ENCODE measurements at places on chromosomes 3 and 15. TPM values are rescaled to one million over a fixed set of nuclear protein-coding genes. Genes with fewer than 3 reads are reported as not detected.

Gene B3GNT5
- not detected for total RNA-seq

Gene MGLL
- total RNA-seq: not detected

Gene HEG1
- 3.8 TPM for total RNA-seq

Gene SCAANT1
- not detected for total RNA-seq

Gene DPP8
- 13.6 TPM for total RNA-seq

Gene NOX5
- total RNA-seq: not detected

Gene GOLGA6A
- total RNA-seq: not detected

Gene RARB
- total RNA-seq: not detected

Gene USP19
- total RNA-seq: 46.5 TPM

Gene SLC12A1
- total RNA-seq: not detected
